Gastrocnemius medialis (tissue), 4 donors: ENCODE measurements at places on chromosomes 7 and 10. TPM values are rescaled to one million over a fixed set of nuclear protein-coding genes. Genes with fewer than 3 reads are reported as not detected.
A peak's percentile ranks its signal among the peaks of the same experiment; 100 is the strongest.

The CYP3A7 gene
- total RNA-seq = 0.26 TPM

The SLC18A3 gene
- not detected for total RNA-seq

The PAXIP1 gene
- total RNA-seq = 9.0 TPM

The PLAC9 gene
- total RNA-seq = 7.4 TPM

The FGF8 gene
- total RNA-seq = not detected

The PTF1A gene
- total RNA-seq = not detected

The GPER1 gene
- 2.2 TPM for total RNA-seq

DNA sequence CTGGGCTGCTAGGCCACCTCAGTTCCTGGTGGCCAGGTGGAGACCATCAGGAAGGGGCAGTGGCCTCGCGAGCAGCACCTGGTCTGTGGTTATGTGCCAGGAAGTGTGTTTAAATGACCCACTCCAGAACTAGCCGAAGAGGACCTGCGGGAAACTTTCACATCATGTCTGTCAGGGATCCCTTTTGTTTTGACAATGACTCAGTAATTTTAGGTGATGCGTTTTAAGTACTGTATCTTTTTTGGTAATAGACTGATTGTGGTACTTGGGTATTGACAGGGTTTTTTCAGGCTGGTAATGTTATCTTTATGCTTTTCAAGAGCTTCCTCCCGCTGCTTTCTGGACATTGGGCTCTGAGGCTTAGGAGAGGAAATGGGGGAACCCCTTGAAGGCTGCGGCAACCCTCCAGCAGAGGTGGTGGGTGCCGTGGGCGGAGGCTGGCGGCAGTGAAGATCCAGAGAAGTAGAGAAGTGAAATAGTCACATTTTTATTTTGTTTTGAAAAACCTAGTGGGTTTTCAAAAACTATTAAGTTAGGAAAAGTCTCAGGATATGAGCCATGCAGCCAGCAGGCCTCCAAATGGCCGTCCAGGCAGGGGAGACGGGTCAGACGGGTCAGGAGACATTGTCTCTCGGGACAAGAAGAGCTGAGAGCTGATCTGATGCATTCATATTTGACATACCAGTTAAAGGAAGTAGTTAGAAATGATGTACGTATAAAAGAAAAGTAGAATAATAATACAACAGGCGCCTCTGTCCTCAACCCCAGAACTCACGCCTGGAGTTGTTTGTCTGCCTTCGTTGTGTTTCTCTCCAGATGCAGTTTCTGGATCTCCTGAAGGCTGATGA, 27.7 kb downstream of the PPP2R2D start:
- peaks cover 48% of the 10 kb centered on the region for H3K4me1 ChIP-seq
- H3K27me3 ChIP-seq = no peaks in the 10 kb centered on the region
- no peak overlapping the region for H3K4me3 ChIP-seq
- no peak for DNase-seq
- no peaks in the 10 kb centered on the region for H3K36me3 ChIP-seq
- H3K27ac ChIP-seq = no peak overlapping the region

DNA sequence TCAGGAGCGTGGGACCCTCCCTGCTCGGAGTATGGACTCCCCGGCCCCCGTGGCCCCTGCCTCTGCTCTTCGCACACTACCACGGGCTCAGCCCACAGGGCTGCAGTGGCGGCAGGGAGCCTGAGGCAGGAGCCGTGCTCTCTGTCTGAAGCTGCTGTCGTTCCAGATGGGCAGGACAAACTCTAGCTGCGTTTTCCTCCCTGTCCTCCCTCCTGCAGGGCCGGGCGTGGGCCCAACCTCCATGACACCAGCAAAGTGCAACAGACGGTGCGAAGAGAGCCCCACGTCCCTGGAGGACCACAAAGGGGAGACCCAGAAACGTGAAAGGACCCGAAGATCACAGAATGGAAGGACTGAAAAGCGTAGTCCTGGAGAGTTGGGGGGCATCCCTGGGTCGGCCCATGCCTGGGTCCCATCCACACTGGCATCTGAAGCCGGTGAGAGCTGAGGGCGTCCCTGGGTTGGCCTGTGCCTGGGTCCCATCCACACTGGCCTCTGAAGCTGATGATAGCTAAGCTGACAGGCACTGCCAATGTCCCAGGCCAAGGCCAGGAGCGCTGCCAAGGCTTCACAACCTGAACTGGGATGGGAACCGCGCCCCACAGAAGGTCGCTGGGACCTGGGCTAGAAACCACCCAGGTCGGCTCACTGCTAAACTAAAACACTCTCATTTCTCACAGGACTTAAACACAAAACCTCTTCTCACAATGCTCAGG, 267.0 kb downstream of the MAD1L1 start:
- H3K27ac ChIP-seq = no peak overlapping the region
- DNase-seq = no peak
- no peaks in the 10 kb centered on the region for H3K36me3 ChIP-seq
- no peaks in the 10 kb centered on the region for H3K4me1 ChIP-seq

DNA sequence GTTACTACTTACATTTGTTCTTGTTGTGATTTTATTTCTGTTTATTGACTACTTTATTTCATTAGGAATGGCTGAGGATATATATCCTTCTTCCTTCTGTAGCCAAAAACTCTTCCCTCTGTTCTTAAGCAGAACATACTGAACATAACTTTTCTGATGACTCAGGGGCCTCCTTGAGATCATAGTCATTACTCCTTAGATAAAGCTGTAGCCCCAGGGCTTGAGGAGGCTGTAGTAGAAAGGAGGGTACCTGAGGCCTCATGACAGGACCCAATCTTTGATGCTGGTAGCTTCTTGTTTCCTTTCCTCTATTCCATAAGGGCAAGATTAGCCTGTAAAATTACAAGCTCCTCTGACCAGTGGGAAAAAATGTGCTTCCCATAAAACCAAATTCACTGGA, 41.2 kb upstream of the FGFR2 start:
- H3K4me1 ChIP-seq = no peaks in the 10 kb centered on the region
- no peaks in the 10 kb centered on the region for H3K36me3 ChIP-seq
- no peak overlapping the region for H3K27ac ChIP-seq

DNA sequence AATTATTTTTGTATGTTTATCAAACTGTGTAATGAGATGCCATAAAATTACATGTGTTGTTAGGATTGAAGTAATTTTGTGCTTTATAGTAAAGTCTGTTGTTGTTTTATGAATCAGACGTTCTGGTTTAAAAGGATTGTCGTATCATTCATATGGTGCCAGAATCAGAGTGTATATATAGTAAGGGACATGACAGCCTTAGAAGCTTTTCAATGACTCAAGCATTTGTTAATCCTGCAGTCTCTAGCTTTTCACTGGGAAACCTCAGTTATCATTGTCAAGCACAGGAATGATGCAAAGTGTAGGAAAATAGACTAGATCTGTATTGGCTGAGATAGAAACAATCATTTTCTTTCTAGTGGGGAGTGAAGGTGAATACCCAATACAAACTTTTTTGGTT, 57.5 kb downstream of the TRRAP start:
- peaks cover 2% of the 10 kb centered on the region for H3K36me3 ChIP-seq
- no peak for DNase-seq
- H3K4me3 ChIP-seq = no peak overlapping the region
- H3K27ac ChIP-seq = peak overlapping the region; percentile 50
- H3K27me3 ChIP-seq = no peaks in the 10 kb centered on the region

- H3K36me3 ChIP-seq = no peaks in the 10 kb centered on the region
- H3K4me1 ChIP-seq = peaks cover 9% of the 10 kb centered on the region
- no peak for DNase-seq
These were observed 37.8 kb downstream of the SGCE start for GRCh38 chr7:94618126-94618525.

GRCh38 chr7:77830649-77831355, 32.2 kb downstream of the PHTF2 start:
- H3K4me1 ChIP-seq = peaks cover 19% of the 10 kb centered on the region
- H3K27ac ChIP-seq = peak overlapping the region; percentile 75
- H3K36me3 ChIP-seq = no peaks in the 10 kb centered on the region
- H3K4me3 ChIP-seq = no peak overlapping the region
- H3K27me3 ChIP-seq = no peaks in the 10 kb centered on the region
- DNase-seq = no peak

DNA sequence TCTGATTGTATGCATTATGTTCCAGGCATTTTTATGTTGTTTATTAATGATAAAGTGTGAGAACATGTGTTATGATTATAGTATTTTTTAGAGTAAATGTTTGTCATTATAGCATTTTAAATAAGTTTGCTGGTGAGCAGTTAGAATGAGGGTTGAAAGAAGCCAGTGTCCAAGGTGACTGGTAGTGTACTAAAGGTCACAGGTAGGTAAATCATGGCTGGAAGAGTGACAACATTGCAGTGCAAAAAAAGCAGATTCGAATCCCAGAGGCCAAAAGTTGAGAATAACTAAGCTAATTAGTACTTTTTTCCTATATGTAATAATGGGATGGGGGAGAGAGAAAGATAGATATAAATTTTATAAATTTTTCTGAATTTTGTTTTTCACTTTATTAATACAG, 44.0 kb downstream of the RSBN1L start:
- no peak overlapping the region for H3K4me3 ChIP-seq
- no peaks in the 10 kb centered on the region for H3K27me3 ChIP-seq
- peaks cover 17% of the 10 kb centered on the region for H3K4me1 ChIP-seq
- DNase-seq = no peak
- no peak overlapping the region for H3K27ac ChIP-seq
- H3K36me3 ChIP-seq = no peaks in the 10 kb centered on the region

DNA sequence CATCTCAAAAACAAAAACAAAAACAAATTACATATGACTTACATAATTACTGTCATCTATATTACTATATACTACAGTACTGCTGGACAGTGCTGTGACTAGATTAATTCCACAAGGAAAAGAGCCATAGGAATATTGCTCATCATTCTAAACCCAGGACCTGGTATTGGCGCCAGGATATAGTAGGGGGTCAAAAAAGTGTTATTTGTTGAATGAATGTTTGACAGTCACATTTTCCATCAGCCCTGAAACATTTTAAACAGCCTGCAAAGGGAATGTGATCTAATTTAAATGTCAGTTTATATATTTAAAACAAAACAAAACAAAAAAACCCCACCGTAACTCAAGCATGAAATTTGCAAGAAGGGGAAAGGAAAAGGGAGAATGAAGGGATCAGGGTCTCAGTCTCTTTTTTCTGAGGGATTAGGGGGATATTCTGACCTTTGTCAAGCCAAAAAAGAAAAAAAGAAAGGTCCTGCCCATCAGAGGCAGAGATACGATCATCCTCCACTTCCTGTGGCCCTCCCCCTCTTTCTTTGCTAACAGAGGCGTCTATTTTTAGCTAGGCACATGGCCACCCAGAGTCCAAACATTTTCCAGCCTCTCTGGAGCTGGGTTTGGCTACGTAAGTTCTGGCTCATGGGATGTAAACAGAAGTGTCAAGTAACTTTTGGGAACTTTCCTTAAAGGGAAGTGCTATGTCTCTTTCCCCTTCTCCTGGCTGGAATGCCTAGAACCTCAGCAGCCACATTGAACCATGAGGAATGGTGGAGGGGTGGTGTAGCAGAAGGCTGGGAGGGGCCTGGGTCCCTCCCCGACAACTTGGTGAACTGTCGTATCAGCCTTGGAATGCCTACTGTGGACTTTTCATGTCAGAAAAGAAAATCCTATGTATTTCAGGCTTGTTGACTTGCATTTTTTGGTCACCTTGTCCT, 44.6 kb upstream of the DLG5 start:
- peak overlapping the region; percentile 86 for H3K27ac ChIP-seq
- no peaks in the 10 kb centered on the region for H3K27me3 ChIP-seq
- peak overlapping the region; percentile 38 for H3K4me3 ChIP-seq
- DNase-seq = peak; percentile 94
- peaks cover 31% of the 10 kb centered on the region for H3K4me1 ChIP-seq

- H3K36me3 ChIP-seq = no peaks in the 10 kb centered on the region
- peaks cover 4% of the 10 kb centered on the region for H3K27me3 ChIP-seq
- no peak overlapping the region for H3K27ac ChIP-seq
- DNase-seq = no peak
- no peak overlapping the region for H3K4me3 ChIP-seq
These were observed 17.4 kb upstream of the HPS1 start for GRCh38 chr10:98463976-98464754.

DNA sequence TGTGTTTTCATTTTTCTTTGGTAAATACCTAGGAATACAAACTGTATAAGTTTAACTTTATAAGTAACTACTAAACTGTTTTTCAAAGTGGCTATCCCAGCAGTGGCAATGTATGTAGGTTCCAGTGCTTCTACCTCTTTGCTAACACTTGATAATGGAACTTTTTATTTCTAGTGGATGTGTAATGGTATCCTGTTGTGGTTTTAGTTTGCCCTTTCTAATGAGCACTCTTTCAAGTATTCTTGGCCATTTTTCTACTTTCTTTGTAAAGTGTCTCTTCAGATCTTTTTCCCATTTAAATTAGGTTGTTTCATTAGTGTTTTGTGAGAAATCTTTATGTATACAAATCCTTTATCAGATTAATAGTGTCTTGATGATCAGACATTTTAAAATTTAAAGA, 4.6 kb downstream of the KIF20B start:
- no peaks in the 10 kb centered on the region for H3K4me1 ChIP-seq
- no peaks in the 10 kb centered on the region for H3K27me3 ChIP-seq
- H3K4me3 ChIP-seq = no peak overlapping the region
- DNase-seq = no peak
- H3K27ac ChIP-seq = no peak overlapping the region

- H3K27ac ChIP-seq = no peak overlapping the region
- no peak for DNase-seq
- no peaks in the 10 kb centered on the region for H3K27me3 ChIP-seq
These were observed 534.2 kb downstream of the CCSER2 start for GRCh38 chr10:84862551-84862950.

DNA sequence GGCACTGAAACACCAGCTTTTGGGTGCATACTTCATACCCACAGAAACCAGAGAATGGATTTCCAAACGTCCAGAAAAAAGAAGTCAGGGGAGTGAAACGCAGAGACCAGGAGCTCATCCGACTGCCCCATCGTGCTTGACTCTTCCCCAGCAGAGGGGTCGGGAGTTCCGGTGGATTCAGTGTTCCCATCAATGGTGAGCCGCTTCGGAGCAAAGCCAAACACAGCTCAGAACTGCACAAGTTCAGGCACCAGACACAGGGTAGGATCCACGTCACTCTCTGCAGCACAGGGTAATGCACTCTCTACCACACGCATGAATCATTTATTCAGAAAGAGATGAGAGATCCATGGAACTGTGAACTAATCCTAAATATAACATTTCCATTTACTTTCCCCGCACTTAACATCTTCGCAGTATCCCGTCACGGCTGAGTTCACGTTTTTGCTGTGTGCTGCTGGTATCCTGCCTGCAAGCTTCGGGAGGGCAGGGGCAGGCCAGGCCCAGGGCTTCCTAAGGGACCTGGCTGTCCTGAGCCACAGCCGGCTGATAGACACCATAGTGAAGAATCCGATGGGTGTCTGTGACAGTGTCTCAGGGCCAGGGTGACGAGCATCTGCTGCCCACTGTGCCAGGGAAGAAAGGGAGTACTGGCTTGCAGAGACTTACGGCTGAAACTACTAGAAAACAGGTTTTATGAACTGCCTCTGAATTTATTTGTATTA, 545.3 kb downstream of the PTPRN2 start:
- no peaks in the 10 kb centered on the region for H3K4me1 ChIP-seq
- H3K27ac ChIP-seq = no peak overlapping the region
- H3K4me3 ChIP-seq = no peak overlapping the region
- H3K36me3 ChIP-seq = no peaks in the 10 kb centered on the region

DNA sequence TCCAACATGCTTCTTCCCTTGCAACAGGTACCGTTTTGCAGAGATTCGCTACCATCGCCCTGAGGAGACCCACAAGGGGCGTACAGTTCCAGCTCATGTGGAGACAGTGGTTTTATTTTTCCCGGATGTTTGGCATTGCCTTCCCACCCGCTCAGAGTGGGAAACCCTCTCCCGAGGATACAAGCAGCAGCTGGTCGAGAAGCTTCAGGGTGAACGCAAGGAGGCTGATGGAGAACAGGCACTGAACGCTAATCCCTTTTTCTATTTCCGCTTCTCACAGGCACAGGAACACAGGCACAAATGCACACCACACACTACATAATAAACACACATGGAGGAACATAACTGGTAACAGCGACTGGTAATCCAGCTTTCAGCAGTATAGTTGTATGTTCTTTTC, 35.2 kb downstream of the CCAR1 start:
- no peak overlapping the region for H3K4me3 ChIP-seq
- H3K4me1 ChIP-seq = peaks cover 3% of the 10 kb centered on the region
- no peaks in the 10 kb centered on the region for H3K36me3 ChIP-seq
- no peak for DNase-seq
- H3K27ac ChIP-seq = no peak overlapping the region
